ENCODE measurements at places on chromosomes 5 and 9.

GRCh38 chr9:96274939-96275338 is 27.0 kb downstream of the HSD17B3 start:
- DNase-seq: no peak

DNA sequence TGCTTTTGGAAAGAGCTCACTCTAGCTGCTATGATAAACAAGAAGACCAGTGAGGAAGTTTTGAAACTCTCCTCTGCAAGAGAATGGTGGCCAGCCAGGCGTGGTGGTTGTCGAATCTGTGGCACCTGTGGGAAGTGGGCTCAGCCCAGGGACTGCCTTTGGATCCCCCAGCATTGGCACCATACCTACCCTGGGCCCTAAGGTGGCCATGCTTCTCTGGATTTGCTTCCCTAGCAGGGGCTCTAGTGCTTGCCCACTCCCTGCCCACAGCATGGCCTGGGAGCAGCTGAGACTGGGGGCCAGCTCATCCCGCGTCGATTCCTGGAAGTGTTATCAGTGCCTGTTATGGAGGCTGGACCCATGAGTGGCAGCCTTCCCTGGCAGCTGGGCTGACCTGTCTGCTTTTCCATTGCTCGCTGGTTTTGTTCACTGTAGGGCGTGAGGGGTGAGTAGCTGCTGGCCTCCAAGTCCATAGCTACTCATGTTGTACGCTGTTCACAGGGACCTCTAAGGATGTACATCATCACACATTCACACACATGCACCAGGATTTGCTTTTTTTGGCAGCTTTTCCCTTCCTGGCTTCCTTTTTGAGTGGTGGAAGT is 2.3 kb downstream of the SLC22A4 start:
- DNase-seq: no peak

DNA sequence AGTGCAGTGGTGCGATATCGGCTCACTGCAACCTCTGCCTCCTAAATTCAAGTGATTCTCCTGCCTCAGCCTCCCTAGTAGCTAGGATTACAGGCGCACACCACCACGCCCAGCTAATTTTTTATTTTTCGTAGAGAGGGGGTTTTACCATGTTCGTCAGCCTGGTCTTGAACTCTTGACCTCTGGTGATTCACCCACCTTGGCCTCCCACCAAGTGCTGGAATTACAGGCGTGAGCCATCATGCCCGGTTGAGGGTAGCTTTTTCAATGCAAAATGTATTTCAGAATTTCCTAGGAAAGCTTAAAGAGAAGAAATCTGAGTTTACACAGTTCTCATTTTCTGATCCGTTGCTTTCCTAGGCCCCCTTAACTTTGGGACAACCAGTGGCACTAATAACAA is 15.7 kb downstream of the BDP1 start:
- no peak for DNase-seq

- no peak for DNase-seq
Observed at GRCh38 chr9:35675204-35675603, 1.5 kb downstream of the CA9 start.

GRCh38 chr5:135996611-135997010 is 32.2 kb upstream of the TGFBI start:
- no peak for DNase-seq

DNA sequence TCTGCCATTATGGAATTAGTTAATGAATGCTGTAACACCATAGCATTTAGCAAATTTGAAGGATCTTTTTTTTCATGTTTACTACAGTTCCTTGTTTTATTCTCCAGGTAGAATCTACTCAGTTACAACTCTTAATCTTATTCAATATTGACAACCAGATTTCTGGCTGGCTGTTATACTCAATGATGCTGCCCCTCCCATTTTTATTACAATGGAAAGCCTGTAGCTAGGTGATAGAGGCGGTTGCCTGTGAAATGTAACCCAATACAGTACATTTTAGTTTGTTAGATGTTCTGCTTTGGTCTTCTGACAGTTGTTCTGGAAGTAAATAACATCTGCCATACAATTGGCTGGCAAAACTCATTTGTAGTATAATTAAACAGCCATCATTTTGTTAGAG is 294.2 kb downstream of the DMRTA1 start:
- no peak for DNase-seq

- no peak for DNase-seq
Observed at GRCh38 chr5:67253911-67254310, 57.3 kb upstream of the CD180 start.

- DNase-seq: peak; percentile 54
Observed at GRCh38 chr5:134561871-134562296, 36.4 kb downstream of the JADE2 start.

- no peak for DNase-seq
Observed at GRCh38 chr5:55004729-55005128, 19.3 kb upstream of the GZMK start.

DNA sequence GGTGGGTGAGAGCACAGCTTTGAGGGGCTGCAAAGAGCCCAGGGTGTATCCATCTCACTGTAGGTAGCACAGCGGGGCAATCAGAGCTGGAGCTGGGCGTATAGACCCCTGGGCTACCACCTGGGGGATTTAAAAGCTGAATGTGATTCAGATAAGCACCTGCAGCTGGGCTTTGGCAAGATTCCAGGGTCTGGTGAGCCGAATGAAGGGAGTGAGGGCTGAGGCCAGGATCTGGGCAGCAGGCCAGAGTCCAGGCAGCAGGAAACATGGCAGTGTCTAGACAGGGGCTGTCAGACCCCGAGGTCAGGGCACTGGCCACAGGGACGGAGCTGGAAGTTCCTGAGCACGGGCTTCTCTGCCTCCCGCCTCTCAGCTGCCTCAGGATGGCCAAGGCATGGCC is 8.7 kb downstream of the ASS1 start:
- no peak for DNase-seq

- no peak for DNase-seq
Observed at GRCh38 chr5:102668220-102668932, 86.7 kb upstream of the PAM start.

DNA sequence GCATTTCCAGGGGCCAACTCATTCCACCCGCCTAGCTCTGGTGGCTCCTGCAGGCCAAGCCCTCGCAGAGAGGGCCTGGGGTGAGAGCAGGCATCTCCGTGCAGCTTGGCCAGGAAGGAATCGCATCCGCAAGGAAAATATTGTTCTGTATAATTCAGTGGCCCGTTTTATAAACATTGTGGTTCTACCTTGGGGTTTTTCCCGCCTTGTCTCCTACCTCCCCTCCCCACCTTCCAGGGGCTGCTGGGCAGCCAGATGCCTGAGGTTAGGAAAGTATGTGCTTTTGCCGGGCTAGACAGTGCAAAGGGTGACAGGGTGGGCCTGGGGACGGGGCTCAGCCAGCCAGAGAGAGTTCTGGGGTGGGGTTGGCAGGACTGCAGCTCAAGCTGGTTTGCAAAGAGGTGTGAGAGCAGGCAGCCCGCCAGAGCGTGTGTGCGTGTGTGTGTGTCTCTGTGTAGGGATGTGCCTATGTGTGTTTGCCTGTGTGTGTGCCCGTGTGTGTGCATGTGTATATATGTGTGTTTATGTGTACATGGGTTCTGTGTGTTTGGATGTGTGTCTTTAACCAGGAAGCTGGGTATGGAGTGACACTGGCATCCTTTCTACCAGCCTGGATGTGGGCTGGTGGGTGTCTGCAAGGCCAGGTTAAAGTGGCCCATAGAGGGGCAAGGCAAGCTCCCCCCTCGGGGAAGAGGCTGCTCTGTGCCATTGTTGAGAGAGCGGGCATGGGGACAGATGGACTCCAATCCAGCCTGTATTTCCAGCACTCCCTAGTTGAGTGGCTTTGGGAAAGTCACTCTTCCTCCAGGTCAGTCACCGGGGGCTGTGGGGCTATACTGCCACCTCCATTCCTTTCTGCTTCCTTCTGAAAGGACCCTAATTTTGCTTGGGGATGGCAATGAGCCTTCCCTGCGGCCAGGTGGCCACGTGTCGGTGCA is 10.6 kb upstream of the SLC2A6 start:
- no peak for DNase-seq

- DNase-seq: no peak
Observed at GRCh38 chr9:91048749-91049148, 247.1 kb downstream of the SYK start.

GRCh38 chr9:76817489-76817888 is 53.3 kb downstream of the PCA3 start:
- no peak for DNase-seq

GRCh38 chr5:464446-464842 is 21.5 kb downstream of the EXOC3 start:
- DNase-seq: no peak

GRCh38 chr5:109354761-109355160 is 55.0 kb downstream of the PJA2 start:
- no peak for DNase-seq

DNA sequence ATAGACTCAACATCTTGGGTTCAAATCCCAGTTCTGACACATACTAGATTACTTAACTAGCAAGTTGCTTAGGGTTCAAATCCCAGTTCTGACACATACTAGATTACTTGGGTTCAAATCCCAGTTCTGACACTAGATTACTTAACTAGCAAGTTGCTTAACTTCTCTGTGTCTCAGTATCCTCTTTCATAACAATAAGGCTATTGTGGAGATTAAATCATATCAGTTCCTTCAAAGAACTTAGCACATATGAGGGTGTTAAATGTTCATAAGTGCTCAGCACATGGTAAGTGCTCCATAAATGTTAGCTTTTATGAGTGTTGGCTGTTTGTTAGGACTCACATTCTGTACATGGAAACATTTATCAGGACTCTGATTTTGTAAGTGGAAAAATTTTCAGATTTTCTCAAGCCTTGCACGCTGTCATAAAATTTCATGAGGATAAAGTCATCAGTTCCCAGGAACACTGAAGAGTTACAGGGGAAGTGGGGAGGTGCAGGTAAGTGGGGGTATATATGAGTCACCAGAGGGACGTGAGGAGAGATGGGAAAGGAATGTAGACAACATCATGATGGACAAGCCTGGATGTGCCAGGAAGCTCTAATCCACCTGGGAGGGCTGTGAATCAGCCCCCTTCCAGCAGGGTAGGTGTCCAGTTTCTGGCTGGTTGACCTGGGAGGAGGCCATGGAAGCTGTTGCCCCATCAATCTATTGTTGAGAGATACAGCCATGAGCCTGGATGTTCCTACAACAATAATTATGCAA is 532.2 kb upstream of the WWC1 start:
- no peak for DNase-seq

GRCh38 chr5:96253140-96253539 is 179.9 kb downstream of the PCSK1 start:
- no peak for DNase-seq

- no peak for DNase-seq
Observed at GRCh38 chr5:28132151-28132550, 1093.8 kb upstream of the CDH9 start.

DNA sequence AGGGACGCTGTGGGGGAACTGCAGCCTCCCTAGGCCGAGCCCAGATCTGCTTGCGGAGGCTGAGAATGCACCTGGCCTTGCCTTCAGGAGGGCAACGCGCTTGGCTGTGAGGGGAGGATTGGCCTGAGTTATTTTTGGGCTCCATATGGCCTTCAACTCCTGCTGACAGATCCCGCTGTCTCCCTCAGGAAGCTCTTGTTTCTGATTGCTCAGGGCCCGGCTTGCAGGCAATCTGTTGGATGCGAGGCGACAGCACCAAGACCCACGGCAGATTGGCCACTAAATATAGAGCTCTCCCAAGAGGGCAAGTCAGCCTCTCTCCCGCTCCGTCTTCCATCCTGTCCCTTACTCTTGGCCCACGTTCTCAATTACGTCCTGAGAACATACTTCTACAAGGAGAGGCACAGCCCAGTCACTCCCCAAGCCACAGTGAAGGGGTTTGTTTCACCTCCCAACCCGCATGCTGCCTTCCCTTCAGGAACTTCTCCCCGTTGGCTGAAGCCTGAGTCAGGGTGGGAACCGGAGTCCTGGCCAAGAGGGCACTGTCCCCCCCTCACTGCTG is 53.6 kb downstream of the RASGEF1C start:
- peak; percentile 77 for DNase-seq

DNA sequence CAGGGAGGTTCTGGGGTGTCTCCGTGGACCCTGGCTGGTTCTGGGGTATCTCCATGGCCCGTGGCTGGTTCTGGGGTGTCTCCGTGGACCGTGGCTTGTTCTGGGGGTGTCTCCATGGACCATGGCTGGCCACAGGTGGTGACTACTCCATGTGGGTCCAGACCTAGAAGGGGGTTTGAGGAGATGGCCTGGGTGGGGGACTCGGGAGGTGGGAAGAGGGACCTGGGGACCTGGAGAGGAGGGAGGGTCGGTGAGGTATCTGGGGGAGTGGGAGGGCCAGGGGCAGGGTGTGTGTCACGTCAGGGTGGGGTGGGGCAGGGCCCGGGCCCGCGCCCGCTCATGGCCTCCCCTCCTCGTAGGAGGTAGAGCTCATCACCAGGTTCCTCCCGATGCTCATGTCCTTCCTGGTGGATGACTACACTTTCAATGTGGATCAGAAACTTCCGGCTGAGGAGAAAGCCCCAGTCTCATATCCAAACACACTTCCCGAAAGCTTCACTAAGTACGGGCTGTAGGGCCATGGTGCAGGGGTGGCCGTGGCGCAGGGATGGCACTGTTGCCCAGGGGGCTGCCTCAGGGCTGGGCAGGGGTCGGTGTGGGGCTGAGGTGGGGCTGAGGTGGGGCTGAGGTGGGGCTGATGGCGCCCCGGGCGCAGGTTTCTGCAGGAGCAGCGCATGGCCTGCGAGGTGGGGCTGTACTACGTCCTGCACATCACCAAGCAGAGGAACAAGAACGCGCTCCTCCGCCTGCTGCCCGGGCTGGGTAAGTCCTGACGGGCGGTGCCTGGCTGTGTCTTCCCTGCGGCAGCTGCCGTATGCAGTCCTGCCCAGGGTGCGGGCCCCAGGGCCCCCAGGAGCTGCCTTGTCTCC is 10.7 kb upstream of the TOR4A start:
- DNase-seq: no peak

- no peak for DNase-seq
Observed at GRCh38 chr5:34485768-34486030, 170.4 kb upstream of the RAI14 start.

DNA sequence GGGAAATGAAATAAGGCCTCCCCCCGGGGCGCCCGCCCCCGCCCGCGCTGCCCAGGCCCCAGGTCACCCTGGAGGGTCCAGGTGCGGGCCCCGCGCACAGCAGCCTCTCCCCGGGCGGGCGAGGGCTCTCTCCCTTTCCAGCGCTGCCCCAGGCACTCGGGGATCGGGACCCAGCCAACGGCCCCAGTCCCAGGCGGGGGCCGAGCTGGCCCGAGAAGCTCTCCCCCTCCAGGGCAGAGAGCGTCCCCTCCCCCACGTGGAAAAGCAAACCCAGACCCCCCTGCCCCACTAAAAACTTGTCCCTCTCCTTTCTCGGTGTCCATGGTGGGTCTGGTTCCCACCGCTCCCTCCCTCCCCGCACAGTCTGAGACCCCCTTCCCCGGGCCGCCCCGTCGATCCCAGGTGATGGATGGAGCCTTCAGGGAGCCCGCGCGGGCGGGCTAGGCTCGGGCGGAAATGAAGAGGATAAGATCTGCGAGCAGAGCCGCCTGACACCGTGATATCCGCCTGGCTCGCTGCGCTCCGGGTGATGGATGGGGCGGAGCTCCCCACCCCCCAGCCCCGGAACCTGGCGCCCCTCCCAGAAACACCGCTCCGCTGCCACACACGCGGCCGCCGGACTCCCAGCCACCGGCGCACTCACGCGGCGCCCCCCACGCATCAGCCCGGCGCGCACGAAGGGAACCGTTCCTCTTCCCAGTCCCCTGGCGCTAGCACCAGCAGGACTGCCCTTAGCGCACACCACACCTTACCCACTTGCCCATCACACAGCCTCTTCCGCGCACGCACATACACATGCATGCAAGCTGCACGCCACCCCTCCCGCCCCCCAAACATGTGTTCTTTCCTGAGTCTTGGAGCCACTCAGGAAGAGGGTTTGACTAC is 81.7 kb upstream of the ZBTB43 start:
- DNase-seq: peak; percentile 41

- no peak for DNase-seq
Observed at GRCh38 chr9:9246726-9247125, 1366.1 kb downstream of the PTPRD start.

- DNase-seq: peak; percentile 26
Observed at GRCh38 chr5:163504079-163504931, 1.1 kb upstream of the MAT2B start.

Data from glutamatergic neuron (in vitro differentiated cells).